Ascending aorta (tissue), 2 donors: ENCODE measurements at places on chromosomes 7 and 10. TPM values are rescaled to one million over a fixed set of nuclear protein-coding genes. Genes with fewer than 3 reads are reported as not detected.

ARMC3 gene
- total RNA-seq = not detected

A1CF gene
- not detected for total RNA-seq

PLXDC2 gene
- total RNA-seq = 94.1 TPM

NCF1 gene
- 4.0 TPM for total RNA-seq

TMEM225B gene
- total RNA-seq = 0.43 TPM

ZPBP gene
- not detected for total RNA-seq

DNAJC1 gene
- 26.1 TPM for total RNA-seq

IQUB gene
- not detected for total RNA-seq

BAIAP2L1 gene
- total RNA-seq = 2.8 TPM

TRIM74 gene
- total RNA-seq = not detected

FAM25C gene
- not detected for total RNA-seq

ADGRA1 gene
- not detected for total RNA-seq

OR6V1 gene
- not detected for total RNA-seq

MMP21 gene
- total RNA-seq = not detected

- H3K27me3 ChIP-seq = no peaks in the 10 kb centered on the region
- DNase-seq = no peak
- H3K4me1 ChIP-seq = no peaks in the 10 kb centered on the region
- H3K36me3 ChIP-seq = no peaks in the 10 kb centered on the region
- H3K4me3 ChIP-seq = no peak overlapping the region
These were observed 7.3 kb upstream of the PNLIP start for GRCh38 chr10:116538456-116538855.

DNA sequence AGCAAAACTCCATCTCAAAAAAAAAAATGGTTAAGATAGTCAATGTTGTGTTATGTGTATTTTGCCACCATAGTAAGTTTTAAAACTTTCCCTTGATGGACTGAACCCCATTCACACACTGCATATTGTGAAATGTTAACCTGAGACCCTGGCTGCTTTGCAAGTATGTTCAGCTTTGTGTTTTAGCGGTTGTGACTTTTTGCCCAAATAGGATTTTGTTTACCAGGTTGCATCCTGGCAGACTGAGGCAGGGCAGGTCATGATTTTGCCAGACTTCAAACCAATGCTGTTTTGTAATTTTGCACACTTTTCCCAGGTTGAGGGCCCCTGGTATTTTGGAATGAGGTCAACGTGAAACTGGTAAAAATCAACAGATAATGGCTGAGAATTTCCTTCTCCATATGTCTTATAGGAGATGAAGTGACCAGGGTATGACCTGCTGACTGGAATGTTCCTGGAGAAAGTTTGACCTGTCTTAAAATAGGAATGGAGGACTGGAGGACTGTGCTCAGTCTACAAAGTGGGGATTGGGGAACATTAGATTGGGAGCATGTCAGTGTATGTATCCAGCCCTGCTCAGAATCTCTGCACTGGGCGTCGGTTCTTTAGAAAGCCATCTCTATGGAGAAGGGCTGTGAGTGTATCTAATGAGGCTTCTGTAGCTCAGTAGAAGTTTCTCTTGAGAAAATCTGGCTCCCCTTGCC is 76.2 kb downstream of the LRGUK start:
- no peaks in the 10 kb centered on the region for H3K36me3 ChIP-seq
- no peak for DNase-seq
- no peaks in the 10 kb centered on the region for H3K4me1 ChIP-seq
- H3K27me3 ChIP-seq = no peaks in the 10 kb centered on the region
- no peak overlapping the region for H3K4me3 ChIP-seq

- DNase-seq = no peak
- H3K36me3 ChIP-seq = no peaks in the 10 kb centered on the region
- no peaks in the 10 kb centered on the region for H3K27me3 ChIP-seq
- no peak overlapping the region for H3K27ac ChIP-seq
These were observed 83.1 kb downstream of the CTNNA3 start for GRCh38 chr10:67612577-67613537.

- H3K27ac ChIP-seq = no peak overlapping the region
- no peak for DNase-seq
- H3K36me3 ChIP-seq = peaks cover 93% of the 10 kb centered on the region
- no peak overlapping the region for H3K4me3 ChIP-seq
- no peaks in the 10 kb centered on the region for H3K4me1 ChIP-seq
- no peaks in the 10 kb centered on the region for H3K27me3 ChIP-seq
These were observed 116.0 kb downstream of the LARP4B start for GRCh38 chr10:815338-816090.

GRCh38 chr10:125006921-125007426 is 65.1 kb downstream of the ZRANB1 start:
- no peak for DNase-seq
- H3K27me3 ChIP-seq = no peaks in the 10 kb centered on the region
- peaks cover 16% of the 10 kb centered on the region for H3K36me3 ChIP-seq
- peaks cover 16% of the 10 kb centered on the region for H3K4me1 ChIP-seq
- peak overlapping the region; percentile 11 for H3K27ac ChIP-seq

DNA sequence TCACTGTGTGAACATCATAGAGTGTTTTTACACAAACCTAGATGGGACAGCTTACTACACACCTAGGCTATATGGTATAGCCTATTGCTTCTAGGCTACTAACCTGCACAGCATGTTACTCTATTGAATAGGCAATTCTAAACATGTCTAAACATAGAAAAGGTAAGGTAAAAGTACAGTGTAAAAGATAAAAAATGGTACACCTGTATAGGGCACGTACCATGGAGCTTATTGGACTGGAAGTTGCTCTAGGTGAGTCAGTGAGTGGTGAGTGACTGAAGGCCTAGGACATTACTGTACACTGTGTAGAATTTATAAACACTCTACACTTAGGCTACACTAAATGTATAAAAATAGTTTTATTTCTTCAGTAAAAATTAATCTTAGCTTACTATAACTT is 182.0 kb upstream of the THSD7A start:
- no peaks in the 10 kb centered on the region for H3K36me3 ChIP-seq
- DNase-seq = no peak
- no peaks in the 10 kb centered on the region for H3K4me1 ChIP-seq

GRCh38 chr7:26648554-26648953 is 215.8 kb downstream of the SKAP2 start:
- H3K36me3 ChIP-seq = no peaks in the 10 kb centered on the region
- no peak for DNase-seq
- no peak overlapping the region for H3K27ac ChIP-seq
- no peaks in the 10 kb centered on the region for H3K27me3 ChIP-seq
- no peak overlapping the region for H3K4me3 ChIP-seq

DNA sequence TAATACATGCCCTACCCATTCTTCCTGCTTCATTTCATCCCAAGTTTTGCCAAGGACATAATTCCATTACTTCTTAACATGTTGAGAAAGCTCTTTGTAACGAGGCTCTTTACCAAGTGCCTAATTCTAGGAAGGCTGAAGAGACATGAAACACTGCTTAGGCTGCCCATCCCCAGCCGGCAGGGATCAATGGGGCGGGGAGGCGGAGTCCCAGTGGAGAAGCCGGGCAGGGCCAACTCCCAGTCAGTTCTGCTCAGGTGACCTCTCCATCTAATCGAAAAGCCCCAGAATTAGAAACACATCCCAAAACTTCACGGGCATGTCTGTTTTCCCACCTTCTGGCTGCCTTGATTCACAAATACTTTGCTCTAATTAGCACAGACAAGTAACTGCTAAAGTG is 89.5 kb upstream of the LYZL1 start:
- H3K27ac ChIP-seq = no peak overlapping the region
- H3K27me3 ChIP-seq = no peaks in the 10 kb centered on the region
- no peaks in the 10 kb centered on the region for H3K36me3 ChIP-seq

DNA sequence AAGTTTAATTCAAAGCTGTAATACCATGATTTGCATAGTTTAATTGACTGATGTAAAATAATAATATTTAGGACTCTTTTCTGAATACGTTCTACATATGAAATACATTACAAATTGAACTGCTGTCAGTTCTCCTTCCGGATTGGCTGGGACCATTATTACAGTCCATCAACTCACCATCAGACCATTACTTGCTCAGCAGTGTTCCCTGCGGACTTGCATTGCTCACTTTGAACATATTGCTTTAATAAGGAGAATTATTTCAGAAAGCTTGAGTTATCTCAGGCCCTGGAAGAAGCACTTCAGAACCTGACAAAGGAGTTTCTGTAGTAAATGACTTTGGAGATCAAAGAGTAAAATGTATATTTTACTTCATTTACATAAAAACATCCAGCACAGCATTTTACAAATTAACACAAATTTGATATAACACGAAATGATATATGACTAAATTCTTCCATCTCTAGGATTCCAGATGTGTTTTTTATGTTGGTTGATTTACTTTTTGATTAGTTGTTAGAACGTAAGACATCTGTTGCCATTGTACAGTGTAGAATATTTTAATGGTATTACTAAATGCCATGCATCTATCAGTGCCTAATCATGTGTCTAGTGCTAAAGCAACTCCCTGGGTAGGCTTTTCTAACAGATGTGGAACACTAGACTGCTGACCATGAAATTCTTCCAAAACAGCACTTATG is 418.5 kb upstream of the SEMA3A start:
- no peak overlapping the region for H3K27ac ChIP-seq
- no peaks in the 10 kb centered on the region for H3K4me1 ChIP-seq
- no peaks in the 10 kb centered on the region for H3K27me3 ChIP-seq
- no peak for DNase-seq

DNA sequence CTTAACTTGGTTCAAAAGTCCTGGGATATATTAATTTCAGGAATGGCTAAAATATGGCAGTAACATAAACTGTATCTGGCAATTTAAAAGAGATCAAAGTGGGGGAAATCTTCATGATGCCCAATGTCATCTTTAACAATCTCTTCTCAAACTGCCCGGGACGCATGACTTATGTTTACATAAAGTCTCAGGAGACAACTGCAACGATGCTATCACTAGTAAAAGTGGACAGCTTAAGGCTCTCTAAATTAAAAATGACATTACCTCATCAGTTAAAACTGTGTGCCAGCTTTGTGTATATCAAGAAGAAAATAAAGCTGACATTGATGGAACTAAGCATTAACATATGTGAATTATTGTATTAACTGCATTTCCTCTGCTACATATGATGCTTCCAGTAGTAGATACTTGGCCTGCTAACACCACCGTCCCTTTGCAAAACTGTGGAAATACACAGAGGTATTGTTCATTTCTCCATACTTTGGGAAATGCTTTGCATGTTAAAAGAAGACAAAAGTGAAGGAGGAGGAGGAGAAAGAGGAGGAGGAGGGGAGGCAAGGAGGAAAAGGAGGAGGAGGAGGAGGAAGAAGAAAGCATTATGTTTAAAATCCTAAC is 62.4 kb downstream of the NRP1 start:
- no peaks in the 10 kb centered on the region for H3K4me1 ChIP-seq
- H3K27ac ChIP-seq = peak overlapping the region; percentile 12
- H3K4me3 ChIP-seq = no peak overlapping the region
- H3K36me3 ChIP-seq = peaks cover 4% of the 10 kb centered on the region

GRCh38 chr10:43226851-43227845 is 39.7 kb downstream of the RASGEF1A start:
- H3K4me3 ChIP-seq = no peak overlapping the region
- peak; percentile 58 for DNase-seq
- no peaks in the 10 kb centered on the region for H3K27me3 ChIP-seq
- H3K27ac ChIP-seq = no peak overlapping the region
- no peaks in the 10 kb centered on the region for H3K4me1 ChIP-seq

GRCh38 chr10:58698777-58699356 is 186.2 kb downstream of the BICC1 start:
- H3K27me3 ChIP-seq = no peaks in the 10 kb centered on the region
- no peaks in the 10 kb centered on the region for H3K4me1 ChIP-seq

DNA sequence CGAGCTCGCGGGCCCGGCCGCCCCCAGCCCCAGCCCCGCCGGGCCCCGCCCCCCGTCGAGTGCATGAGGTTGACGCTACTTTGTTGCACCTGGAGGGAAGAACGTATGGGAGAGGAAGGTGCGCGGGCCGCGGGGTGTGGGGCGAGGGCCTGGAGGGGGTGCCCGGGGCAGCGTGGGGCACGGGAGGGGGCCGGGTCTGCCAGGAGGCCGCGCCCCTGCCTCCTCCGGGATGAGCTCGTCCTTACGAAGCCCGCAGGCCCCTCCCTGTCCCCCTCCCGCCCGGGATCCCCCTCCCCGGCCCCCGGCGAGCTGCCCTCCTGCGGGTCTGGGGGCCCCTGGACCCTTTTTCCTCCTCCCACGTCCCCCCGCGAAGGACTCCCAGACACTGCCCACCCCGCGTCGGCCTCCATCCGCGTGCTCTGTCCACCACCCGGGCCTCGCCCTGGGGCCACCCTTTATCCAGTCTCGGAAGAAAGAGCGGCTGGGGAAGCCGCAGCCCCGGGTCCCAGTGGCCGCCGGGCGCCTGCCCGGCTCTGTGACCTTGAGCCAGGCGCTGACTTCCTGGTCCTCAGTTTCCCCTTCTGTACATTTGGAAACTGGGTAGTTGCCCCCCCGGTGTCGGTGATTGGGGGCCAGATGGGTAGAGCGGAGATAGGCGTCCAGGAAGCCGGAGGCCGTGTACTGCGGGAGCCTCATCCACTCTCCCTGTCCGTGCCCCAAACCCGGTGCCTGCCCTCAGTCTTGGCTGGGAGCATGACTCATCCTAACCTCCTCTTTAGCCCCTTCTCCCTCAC is 521 bp downstream of the LIMK1 start:
- peaks cover 15% of the 10 kb centered on the region for H3K4me1 ChIP-seq
- no peaks in the 10 kb centered on the region for H3K27me3 ChIP-seq
- DNase-seq = no peak
- no peaks in the 10 kb centered on the region for H3K36me3 ChIP-seq
- no peak overlapping the region for H3K27ac ChIP-seq
- H3K4me3 ChIP-seq = peak overlapping the region; percentile 94

DNA sequence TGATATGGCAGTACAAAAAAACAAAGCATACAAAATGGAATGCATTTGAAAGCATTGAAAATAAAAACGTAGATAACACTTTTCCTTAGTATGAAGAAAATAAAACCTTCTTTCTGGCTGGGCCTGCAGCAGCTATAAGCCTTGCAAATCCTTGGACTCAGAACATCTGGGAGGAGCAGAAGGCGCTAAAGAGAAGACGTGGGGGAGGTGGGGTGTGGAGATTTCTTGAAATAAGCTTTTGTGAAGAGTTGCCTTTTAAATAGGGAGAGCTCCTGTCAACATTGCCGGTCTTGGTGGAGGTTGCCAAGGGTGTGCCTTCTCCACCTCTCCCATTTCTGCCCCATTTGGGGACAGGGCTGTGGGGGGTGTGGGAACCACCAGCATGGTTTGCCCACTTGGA is 128.7 kb downstream of the TMEM178B start:
- no peaks in the 10 kb centered on the region for H3K4me1 ChIP-seq
- no peak for DNase-seq
- H3K36me3 ChIP-seq = no peaks in the 10 kb centered on the region

GRCh38 chr7:156604311-156604710 is 36.3 kb upstream of the RNF32 start:
- no peak overlapping the region for H3K4me3 ChIP-seq
- no peaks in the 10 kb centered on the region for H3K4me1 ChIP-seq
- H3K27me3 ChIP-seq = no peaks in the 10 kb centered on the region

DNA sequence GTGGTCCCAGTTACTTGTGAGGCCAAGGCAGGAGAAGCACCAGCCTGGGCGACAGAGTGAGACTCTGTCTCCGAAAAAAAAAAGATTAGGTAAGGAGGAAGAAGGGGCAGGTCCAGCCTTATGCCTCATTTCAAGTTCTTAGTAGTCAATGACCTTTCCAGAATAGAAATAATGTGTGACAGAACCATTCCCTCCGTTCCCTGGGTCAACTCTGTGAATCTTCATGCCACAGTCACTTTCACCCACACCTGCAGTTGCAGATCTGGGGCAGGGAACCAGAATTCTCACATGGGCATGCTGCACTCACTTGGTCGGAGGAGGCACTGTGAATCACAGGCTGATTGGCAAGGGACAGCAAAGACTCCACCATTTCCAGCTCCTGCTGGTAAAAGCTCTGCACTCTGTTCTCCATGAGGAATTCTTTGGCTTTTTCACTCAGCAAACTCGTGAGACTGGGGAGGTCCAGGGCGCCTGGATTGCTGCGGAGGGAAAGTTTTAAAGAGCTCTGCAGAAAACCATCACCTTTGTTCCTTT is 20.7 kb downstream of the STN1 start:
- H3K27ac ChIP-seq = no peak overlapping the region
- peaks cover 9% of the 10 kb centered on the region for H3K4me1 ChIP-seq
- no peaks in the 10 kb centered on the region for H3K27me3 ChIP-seq
- DNase-seq = peak; percentile 28
- peaks cover 22% of the 10 kb centered on the region for H3K36me3 ChIP-seq
